NCI-H1092 treated with DMSO at 0.1 percent for 48 hours (cell line): ENCODE measurements at places on chromosomes 5 and 9.

- DNase-seq = no peak
Measured at GRCh38 chr5:176927562-176927961, 28.4 kb upstream of the HK3 start.

- no peak for DNase-seq
Measured at GRCh38 chr5:169103586-169104181, 197.3 kb downstream of the SLIT3 start.

DNA sequence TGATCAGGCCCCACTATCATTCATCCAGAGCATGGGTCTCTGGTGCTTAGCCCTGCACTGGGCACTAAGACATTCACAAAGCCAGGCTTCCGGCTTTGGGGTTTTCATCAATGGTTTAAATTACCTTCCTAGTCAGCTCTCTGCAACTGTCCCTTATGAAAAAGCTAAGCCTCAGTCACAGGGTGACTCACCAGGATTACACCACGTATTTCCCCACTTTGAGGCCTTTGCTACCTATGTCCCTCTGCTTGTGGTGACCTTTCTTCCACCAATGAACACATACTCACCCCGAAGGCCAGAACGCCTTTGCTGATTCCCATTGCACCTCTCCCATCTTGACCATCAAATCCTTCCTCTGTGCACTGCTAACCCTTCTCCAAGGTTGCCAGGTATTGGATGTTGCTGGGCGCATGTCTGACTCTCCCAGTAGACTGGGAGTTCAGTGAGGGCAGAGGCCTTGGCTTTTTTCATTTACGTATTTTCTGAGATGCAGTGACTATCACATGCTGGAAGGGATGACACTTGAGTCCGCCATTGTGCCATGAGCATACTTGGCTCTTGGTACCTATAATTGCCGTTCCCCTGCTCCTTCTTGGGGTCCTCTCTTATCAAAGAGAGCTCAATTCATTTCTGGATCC lies 58.7 kb upstream of the TNFSF8 start:
- DNase-seq = no peak

- DNase-seq = peak; percentile 73
Measured at GRCh38 chr9:29211580-29212396, 1638.5 kb upstream of the C9orf72 start.

GRCh38 chr5:93476251-93476742 lies 104.7 kb downstream of the NR2F1-AS1 start:
- DNase-seq = no peak

- DNase-seq = no peak
Measured at GRCh38 chr5:181087309-181087708, 43.7 kb downstream of the OR2V1 start.

- DNase-seq = no peak
Measured at GRCh38 chr5:54002779-54003178, 307.6 kb downstream of the ARL15 start.

GRCh38 chr5:138240650-138241385 lies 27.7 kb upstream of the CDC23 start:
- DNase-seq = no peak

DNA sequence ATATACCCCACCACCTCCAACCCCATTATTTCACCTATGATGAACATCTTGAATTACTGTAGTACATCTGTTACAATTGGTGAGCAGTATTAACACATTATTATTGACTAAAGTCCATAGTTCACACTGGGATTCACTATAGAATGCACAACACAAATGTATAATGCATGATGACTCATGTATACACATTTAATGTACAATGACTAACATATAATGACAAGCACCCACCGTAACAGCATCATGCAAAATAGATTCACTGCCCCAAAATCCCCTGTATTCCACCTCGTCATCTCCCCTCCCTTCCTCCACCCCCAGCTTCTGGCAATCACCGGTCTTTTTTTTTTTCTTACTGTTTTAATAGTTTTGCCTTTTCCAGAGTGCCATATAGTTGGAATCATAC lies 47.1 kb upstream of the NEK6 start:
- no peak for DNase-seq

DNA sequence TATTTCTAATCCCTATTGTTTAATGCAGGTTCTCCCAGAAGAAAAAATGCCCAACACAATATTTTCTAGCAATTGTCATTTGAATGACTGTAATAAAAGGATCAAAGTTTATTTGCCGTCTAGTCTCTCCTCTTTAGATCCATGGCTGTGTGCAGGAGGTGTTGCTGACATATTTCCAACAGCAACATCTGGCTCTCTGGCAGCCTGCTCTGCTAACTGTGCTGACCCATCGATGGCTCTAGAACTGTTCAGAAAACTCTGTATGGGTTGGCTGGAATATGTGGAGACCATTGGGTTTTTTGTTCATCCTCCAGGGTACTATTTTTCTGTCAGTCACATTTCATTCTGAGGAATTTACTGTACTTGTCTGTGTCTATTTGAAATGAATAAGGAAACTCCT lies 202.0 kb upstream of the SLC27A6 start:
- DNase-seq = no peak

DNA sequence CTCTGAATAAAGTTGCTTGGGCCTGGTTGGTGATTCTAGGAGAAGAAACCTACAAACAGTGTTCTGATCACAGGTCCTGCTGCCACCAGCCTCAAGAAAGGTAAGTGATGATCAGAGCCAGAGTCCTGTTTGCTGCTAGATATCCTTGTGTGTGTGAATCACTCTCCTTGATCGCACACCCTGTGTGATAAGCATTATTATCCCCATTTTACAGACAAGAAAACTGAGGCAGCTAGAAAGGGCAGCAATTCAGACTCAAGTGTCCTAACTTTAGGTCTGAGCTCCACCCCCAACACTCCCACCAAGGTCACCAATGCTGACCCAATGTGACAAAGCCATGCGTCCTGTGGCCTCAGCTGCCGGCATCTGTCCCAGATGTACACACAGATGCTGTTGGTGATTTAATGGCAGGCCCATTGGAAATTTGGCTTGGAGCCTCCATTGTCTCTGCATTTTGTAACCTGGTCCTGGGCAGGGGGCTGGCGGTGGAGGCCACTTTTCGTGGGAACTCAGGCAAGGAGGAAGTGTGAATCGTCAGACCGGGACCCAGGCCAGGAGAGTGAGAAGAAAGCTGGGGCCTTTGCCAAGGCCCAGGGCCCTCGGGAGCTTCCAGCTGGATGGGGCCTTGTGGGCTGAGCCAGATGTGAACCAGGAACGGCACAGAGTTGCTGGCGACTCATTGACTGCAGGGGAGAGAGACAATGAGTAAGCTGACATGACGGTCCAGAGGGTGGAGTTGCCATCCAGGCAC lies 29.8 kb upstream of the GGTA1 start:
- DNase-seq = peak; percentile 41

GRCh38 chr5:159147976-159148375 lies 48.3 kb upstream of the EBF1 start:
- DNase-seq = no peak

DNA sequence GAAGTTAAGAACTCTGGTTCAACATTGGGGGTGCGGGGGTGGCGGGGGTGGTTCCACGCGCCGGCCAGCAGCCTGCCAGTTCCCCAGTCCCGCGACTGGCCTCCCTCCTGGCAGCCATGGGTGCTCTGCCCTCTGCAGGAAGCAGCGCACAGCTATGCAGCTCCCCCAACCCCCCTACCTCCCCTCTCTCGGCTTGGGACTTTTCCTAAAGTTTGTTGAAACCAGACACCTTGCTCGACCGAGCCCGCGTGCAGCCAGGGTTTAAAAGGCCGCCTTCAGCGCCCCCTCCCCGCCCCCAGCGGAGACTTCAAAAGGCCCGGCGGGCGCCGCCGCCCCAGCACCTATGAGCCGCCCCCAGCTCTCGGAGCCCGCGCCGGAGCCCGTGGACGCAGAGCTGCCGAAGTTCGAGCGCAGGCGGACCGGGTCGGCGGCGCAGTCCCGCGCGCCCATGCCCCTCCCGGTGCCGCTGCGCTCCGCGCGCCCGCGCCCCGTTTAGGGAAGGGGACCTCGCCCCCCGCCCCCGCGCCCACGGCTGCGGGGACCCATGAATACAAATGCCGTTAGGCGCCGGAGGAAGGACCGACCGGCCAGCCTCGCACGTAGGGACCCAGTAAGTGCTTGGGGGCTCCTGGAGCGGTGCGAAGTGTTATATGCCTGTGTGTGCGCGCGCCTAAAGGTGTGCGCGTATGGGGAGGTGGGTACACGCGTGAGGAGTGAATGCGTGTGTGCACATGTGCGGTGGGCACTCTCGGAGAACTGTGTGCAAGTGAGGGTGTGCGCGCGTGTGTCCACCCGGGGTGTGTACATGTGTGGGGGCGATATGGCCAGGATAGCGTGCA lies 1.4 kb upstream of the COL27A1 start:
- no peak for DNase-seq

DNA sequence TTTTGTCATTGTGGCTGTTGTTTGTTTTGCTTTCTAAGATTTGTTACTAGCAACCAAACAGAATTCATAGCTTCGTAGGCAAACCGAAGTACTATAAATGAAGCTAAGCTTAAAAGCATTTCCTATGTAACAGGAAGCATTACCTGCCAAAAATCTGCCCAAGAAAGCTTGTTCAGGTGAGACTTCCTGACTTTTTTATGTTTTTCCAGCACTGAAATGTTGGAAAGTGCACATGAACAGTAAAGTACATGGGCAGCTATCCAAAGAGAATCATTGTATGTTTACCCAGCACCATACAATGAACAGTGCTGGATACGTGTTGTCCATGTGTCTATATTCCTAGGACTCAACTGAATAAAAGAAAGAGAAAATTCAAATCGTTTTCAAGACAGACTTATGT lies 247.1 kb downstream of the NFIB start:
- DNase-seq = peak; percentile 32

- DNase-seq = peak; percentile 21
Measured at GRCh38 chr5:93359296-93359959, 221.6 kb downstream of the NR2F1-AS1 start.

DNA sequence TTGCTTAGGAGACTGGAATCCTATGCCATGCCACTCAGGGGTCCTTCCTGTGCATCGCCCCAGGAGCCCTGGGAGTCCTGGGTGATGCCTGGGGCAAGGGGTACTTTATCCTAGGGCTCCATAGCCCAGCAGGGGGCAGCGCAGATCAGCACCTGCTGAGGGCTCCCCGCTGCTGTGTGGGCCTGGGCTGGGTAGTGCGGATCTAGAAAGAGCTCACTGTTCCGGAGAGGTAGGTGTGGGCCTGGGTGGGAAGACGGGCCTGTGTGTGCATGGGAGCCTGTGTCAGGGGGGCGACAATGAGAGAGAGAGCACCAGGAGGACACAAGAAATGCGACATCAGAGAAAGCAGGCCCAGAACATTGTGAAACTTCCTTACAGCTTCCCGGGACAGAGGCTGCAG lies 11.4 kb upstream of the DAB2IP start:
- no peak for DNase-seq
